Stimulated activated CD4-positive, alpha-beta T cell treated with anti-CD3 and anti-CD28 coated beads, Interleukin-4, amount 100 ng/mL, for 4 hours (primary cell): ENCODE measurements at places on chromosomes 5 and 9.

DNA sequence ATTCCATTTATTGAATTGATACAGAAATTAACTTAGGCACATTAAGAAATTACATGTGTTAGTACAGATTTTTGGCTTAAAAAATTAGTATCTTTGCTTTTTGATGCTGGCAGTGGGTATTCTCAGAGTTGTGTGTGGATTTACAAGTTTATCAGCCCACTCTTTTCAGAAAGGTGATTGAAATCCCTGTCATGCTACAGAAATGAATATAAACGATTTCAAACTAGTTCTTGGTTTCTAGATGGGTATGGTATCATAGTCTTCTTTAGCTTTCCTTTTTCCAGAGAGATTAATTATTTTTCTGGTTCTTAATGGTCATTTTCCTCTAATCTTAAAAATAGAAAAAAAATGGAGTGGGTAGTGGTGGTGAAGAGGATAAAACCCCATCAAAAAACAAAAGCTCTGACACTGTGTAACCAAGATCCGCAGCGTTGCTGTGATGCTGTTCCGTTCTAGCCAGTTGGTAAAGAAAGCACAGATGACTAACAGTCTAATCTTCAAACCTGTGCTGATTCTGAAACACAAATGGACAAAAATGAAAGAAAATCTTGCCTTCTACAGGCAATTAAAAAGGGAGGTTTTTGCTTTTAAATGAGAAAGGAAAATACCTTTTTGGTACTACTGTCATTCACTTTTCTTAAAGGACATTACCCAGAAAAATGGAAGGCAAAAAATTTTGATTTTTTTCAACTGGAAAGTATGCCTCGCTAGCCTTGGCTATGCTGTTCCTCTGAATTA lies 5.2 kb downstream of the LRRTM2 start:
- no peak for DNase-seq

DNA sequence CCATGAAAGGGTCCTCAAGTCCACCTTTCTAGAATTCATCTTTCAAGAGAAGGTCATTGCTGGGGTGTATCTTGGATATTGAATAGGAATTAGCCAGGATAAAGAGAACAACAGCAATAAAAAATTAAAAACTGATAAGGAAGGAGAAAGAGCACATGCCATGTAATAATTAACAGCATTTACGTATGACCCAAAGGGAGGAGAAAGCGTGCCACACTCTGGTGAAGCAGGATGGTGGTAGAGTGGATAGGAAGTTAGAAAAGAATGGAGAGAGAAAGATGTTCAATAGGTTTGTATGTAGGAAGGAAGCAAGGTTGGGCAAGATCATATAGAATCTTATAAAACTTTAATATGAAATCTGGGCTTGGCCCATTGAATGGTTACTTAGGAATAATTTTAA lies 751.5 kb downstream of the MAT2B start:
- no peak for DNase-seq

GRCh38 chr9:84857211-84857610 lies 187.7 kb downstream of the NTRK2 start:
- no peak for DNase-seq

- DNase-seq, result no peak
Measured at GRCh38 chr5:65923339-65923738, 3.0 kb upstream of the ERBIN start.

DNA sequence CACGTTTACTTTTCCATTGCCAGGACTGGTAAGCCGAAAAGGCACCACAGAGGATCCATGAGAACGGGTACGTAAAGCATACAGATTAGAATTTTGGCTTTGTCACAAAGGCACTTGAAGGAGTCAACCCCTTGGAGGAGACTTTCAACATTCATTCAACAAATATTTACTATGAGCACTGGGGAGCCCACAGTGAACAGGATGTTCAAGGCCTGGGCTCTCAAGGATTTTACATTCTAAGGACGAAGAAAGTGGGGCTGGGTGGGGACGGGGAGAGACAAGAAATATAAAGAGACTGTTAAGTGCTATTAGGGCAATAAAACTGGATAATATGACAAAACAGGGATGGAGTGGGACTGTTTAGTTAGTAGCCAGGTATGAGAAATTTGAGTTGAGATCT lies 66.0 kb downstream of the KLF4 start:
- DNase-seq, result no peak

DNA sequence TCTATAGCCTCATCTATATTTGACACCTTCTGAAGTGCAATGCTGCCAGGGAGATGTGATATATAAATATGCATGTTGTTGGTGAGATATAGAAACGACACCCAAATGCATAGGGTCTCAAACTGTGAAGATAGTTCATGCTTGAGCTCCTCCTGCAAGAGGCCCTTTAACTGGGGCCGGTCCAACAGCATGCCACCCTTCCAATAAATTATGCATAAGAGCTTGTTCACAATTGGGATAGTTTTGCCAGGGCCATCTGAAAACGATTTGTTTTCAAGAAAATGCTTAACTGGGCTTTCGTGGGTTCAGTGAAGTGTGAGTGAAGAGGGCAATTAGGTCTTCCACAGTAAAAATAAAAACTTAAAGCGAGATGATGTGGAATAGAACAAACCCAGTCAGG lies 424.2 kb upstream of the WWC1 start:
- no peak for DNase-seq

GRCh38 chr9:71987471-71988371 lies 72.7 kb downstream of the C9orf57 start:
- no peak for DNase-seq

DNA sequence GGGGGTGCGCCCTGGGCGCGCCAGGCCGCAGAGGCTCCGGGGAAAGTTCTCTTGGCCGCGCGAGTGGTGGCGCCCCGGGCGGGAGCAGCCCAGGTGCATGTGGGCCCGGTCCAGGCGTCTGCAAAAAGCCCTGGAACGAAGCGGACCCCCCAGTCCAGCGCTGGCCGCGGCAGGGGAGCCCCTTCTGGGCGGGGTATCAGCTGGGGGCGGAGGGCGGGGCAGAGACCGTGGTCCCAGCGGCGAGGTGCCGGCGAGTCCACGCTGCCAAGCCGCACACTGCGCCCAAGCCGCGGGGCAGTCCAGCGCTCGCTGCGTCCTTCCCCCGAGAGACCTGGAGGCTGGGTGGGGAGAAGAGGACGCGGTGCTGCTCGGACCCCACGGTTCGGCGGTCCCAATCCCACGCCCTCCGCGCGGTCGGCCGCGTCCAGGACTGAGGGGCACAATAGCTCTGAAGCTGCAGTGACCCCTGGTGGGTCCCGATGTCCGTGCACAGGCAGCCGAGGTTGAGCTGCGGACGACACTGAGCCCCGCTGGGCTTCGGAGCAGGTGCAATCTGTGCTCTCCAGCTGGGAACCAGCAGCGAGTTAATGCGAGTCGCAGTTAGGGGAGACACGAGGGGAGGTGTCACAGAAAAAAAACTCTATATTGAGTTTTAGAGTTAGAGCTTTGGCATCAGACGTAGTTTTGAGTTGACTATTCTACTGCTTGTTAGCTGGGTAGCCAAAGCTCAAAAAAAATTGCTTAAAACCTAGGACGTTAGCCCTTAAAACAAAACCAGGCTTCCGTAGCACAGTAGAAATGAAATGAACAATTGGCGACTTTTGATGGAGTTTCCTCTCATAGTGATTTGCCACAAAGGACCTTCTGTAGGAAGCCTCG lies 1.1 kb upstream of the EPB41L4A start:
- no peak for DNase-seq

- no peak for DNase-seq
Measured at GRCh38 chr5:133521801-133522200, 90.5 kb downstream of the FSTL4 start.

GRCh38 chr9:105646879-105647594 lies 15.2 kb upstream of the TAL2 start:
- no peak for DNase-seq

DNA sequence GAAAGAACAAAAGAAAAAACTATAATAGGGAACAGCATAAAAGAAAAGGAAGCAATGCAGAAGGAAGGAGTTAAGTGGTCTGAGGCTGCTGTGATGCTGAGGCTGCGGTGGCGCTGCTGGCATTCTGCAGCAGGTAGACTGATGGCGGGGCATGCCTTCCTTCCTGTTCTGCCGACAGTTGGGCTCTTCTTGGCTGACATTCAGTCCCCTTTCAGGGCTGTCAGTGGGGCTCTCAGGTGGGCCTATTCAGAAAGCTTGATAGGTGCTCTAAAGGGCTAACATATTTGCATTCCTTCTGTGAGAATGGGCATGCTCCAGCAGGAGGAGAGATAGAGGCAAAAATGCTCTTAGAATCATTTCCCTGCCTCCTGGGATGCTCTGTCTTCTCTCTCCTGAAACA lies 5.1 kb upstream of the CLINT1 start:
- DNase-seq, result no peak

DNA sequence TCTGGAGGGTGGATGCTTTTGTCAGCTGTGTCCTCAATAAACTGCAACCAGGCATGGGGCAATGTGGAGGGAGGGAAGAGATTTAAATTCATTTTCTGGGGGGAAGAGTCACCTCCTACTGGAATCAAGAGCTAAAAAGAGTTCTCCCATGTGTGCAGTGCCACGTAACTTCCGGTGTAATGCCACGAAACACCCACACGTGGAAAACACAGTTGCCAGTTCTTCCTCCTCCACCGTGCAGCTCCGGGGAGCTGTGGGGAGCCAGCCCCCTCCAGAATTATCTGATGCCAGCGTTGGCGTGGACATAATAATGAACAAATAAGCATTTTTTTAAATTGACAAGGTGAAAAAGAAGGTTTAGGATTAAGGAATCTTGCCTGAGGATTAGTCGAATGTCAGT lies 32.1 kb upstream of the MED10 start:
- no peak for DNase-seq

DNA sequence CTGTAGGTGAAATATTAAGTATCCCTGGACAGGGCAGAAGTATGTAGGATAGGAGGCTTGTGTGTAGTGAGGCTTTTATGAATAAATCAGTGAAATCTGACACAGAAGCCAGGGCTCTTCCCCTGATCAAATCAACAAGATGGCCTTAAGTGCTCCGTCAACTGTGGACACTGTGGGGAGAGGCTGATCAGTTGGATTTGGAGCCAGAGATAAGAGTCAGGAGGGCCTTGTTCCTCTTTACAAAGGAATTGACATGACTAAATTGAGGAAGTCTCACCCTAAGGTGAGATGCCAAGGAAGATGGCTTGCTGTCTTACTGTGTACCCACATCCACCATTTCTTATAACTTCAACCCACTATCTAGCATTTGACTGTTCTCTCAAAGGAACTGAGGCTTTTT lies 91.6 kb upstream of the PRRC1 start:
- DNase-seq, result no peak

GRCh38 chr9:87277346-87277745 lies 220.3 kb upstream of the DAPK1 start:
- DNase-seq, result no peak

DNA sequence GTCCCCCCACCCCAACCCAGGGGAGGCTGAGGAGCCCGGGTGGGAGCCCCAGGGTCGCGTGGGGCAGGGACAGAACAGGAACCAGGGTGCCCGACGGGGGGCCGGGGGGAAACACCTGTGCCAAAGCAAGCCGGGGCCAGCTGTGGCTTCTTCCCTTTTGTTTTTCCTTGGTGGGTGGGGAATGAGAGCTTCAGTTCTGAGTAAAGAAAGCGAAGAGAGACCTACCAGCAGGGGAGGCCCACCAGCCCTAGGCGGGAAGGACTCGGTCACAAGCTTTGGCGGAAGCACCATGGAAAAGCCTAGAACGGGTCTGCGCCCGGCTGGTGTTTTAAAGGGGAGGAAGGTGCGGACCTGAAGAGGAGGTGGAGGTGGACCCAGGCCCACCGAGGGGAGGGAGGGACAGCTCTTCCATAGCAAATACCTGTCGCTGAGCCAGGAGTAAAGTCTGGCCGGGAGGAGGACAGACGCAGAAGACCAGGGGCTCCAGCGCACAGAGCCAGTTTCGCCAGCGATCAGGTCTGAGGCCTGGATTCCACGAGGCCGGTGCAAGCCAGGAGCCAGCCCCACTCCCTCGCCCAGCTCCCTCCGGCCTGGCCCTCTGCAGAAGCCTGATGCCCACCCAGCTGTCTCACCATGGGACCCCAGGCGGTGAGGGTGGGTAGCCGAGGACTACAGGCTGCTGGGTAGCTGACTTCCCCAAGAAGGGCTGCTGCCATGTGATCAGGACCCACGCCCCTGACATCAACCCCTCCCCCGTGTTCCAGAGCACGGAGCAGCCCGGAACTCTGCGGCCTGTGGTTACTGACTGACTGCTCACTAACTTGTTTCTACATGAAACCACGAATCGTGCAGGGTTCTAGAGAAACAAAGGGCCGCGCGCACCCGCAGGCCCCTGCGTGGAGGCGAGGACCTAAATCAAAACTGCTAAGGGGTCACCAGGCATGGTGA lies 849 bp upstream of the MGAT1 start:
- DNase-seq, result peak; percentile 86

DNA sequence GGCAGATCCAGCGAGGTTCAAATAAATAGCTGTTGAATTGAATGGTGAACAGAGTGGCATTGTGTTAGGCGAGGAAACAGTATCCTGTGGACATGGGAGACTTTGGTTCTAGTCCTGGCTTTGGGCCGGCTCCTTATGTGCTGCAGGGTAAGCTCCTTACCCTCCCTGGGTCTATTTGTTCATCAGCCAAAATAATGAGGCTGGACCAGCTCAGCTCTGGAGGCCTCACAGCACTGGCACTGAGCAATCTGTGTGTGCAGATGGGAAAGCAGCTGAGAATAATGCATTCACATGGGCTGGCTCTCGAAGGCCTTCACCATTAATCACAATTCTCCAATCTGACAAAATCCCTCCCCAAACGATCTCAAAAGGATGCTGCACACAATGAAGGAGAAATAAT lies 81.9 kb downstream of the APBA1 start:
- no peak for DNase-seq

DNA sequence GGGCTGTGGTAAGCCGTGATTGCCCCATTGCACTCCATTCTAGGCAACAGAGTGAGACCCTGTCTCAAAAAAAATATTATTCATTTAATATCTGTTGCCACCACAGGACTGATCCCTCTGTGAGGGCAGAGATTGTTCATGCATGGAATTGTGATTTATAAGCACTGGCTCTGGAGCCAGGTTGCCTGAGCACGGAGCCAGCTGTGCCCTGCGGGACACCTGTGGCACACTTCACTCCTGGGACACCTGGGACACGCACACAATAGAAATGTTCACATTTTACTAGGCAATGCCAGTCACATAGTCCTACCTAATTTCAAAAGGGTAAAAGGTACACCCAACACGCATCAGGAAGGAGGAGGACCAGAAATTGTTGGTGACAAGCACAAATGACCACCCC lies 83.0 kb upstream of the GABRP start:
- DNase-seq, result no peak

DNA sequence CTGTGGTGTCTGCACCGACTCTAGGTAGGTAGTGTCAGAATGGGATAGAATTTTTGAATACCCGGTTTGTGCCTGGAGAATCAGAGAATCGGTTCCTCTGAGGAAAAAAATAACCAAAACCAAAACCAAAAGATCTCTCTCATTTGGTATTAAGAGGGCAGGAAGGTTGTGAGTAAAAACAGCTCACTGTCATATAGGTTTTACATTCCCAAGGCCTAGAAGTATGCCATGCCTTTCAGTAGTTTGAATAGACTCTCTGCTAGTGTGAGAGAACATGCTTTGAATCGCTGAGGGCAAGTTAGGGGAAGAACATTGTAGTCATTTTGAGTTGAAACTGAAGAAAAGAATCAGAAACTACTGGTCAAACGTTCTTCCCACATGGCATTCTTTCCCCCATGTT lies 411.4 kb upstream of the CD180 start:
- no peak for DNase-seq

GRCh38 chr9:136551401-136552116 lies 5.7 kb upstream of the NOTCH1 start:
- DNase-seq, result no peak

GRCh38 chr5:96936431-96937320 lies 796 bp downstream of the LNPEP start:
- peak; percentile 31 for DNase-seq
